Adrenal gland (tissue), 19 donors: ENCODE measurements at places on chromosomes 12 and 14. TPM values are rescaled to one million over a fixed set of nuclear protein-coding genes. Genes with fewer than 3 reads are reported as not detected.

- DNase-seq, result no peak
These were observed 5.3 kb downstream of the ZNF10 start for GRCh38 chr12:133135747-133136146.

- DNase-seq, result no peak
These were observed 350.4 kb downstream of the TRHDE start for GRCh38 chr12:72622556-72622955.

DNA sequence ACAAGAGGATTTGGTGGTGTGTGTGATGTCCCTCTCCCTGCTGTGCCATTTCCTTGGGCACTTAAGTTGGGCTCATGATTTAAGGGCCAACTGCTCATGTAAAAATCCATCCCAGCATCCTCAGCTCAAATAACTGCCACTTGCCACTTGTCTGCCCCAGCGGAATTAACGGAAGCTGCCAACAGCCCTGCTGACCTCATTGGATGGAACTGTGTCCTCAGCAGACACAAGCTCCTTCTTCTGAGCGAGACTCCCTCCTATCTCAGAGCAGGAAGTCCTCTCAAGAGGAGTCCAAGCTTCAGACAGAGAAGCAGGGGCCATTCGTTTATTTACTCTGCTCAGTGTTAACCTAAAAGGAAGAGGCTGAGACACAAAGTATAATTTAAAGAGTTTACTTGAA, 29.6 kb upstream of the PRMT8 start:
- DNase-seq, result no peak

Gene CYP27B1
- total RNA-seq, result 1.6 TPM

- no peak for DNase-seq
These were observed 241.9 kb upstream of the SYT1 start for GRCh38 chr12:78622529-78623195.

GRCh38 chr14:24982472-24983155, 67.3 kb downstream of the STXBP6 start:
- no peak for DNase-seq

DNA sequence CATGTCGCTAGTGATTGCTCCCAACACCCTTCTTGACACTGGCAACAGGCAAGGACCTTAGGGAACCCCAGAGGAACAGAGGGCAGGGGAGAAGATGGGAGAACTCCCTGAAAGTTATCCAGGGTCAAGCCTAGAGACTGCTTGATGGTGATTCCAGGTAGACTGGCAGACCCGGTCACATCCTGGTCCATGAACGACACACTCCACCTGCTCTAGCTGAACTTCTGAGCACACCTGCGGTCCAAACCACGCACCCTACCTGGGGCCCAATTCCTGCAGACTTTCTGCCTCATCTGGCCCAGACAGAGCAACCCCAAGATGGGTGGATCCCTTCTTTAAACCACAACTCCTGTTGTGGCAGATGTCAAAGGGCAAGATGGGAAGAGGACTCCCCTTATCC, 34.2 kb downstream of the NCKAP5L start:
- no peak for DNase-seq
